Lung (tissue), 17 donors: ENCODE measurements at places on chromosomes 13 and 19.

DNA sequence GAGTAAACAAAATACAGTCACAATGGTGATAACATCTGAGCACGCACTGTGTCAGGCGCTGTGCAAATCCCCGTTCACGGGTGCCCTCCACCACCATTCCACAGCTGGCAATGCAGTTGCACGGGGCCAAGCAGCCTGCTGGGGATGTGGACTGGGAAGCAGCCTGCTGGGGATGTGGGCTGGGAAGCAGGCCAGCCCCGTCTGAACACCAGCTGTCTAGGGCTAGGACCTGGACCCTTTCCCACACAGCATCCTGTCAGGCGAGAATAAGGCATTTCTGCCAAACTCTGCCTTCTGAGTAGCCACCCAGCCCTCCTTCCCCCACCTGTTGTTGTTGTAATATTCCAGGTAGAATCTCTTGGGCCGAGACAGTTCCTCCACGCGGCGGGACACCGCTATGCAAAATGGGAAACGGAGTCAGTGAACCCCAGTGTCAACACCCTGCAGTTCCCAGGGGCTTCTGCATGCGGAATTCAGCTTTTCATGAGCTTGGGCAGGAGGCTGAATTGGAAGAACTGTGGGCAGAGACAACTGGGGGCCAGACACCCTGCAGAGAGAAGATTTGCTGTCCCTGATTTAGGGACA, 27.8 kb upstream of the MIER2 start:
- peak; percentile 86 for DNase-seq

DNA sequence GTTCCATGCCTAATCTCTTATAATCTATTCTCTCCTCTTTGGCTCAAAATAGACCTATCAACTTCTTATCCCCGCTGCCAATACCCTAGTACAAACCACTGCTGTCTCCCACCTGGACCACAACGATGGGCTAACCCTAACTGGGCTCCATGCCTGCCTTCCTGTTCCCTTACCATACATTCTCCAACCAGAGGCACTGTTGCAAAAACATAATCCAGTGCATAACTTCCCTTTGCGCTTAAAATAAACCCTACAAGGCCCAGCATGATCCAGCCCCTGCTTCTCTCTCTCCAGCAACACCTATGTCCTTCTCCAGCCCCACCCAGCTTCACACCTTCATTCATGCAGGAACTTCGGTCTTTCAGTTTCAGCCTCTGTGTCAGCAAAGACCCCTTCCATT, 27.4 kb upstream of the CEBPA start:
- no peak for DNase-seq

- no peak for DNase-seq
Measured at GRCh38 chr13:40366119-40366518, 300.3 kb downstream of the FOXO1 start.

- DNase-seq: peak; percentile 0
Measured at GRCh38 chr19:37983916-37984315, 76.9 kb downstream of the SIPA1L3 start.

DNA sequence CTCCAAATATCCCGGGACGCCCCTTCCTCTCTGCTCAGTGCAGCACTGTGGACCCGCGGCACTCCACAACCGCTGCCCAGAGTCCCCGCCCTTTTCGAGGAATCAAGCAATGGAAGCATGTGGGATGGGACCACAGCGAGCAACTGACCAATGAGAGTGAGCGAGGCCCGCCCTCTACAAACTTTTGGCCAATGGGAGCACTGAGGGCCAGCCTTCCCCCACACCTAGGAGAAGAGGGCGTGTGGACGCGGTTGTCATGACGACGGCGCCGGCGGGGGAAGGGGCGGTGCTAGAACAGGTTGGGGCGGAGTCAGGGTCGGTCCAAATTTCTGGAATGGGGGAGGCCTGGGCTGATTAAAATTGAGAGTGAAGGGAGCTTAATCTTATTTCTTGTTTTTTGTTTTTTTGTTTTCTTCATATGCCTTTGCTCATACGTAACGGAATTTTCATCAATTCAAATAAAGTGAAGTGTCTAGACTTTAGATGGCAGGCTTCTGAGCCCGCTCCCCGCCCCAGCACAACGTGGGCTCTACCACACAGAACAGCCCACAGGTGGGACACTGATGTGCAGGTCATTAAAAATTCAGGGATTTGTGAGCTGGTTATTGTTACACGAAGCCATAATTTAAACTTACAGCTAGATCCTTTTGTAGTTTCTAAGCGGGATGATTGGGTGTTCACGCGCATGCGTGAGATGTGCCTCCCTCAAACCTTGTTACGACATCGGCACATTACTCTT, at the start of gene DNAAF3:
Gene DNAAF3 (minus strand): TSS at position 84 of the 739 bp plus-strand sequence. CDS start 200 bp downstream, outside the sequence.
- DNase-seq: peak; percentile 85

- DNase-seq: no peak
Measured at GRCh38 chr13:104597546-104598180, 1531.4 kb upstream of the SLC10A2 start.

DNA sequence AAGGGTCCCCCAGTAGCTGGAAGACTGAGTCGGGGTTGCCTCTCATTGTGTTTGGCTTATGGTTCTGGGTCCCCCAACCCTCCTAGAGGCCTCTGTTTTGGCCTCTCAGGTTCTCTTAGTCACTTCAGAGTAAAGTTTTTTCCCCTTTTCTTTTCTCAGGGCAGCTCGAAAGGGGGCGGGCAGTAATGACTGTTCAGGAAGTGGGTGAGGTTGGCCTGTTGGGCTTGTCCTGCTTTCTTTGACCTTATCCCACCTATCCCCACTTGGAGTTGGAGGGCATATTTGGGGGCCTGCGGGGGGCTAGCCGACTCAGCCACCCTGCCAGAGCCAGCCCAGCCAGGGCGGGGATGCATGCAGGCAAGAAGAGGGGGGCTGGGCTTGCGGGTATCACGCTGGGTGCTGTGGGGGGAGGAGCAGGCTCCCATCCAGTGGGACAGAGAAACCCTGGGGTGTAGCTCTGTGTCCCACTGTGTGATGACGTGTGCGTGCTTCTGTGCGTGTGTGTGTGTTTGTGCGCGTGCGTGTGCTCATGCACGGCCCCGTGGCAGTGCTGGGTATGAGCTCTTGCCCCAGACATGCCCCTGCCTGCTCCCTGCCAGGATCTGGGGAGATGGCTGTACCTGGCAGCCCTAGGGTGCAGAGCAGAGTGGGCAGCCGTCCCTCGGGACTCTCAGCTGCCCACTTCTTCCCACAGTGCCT, 1.4 kb downstream of the CIC start:
- no peak for DNase-seq

GRCh38 chr13:80360453-80360800, 19.5 kb upstream of the SPRY2 start:
- DNase-seq: no peak

GRCh38 chr13:37039896-37040295, 19.6 kb downstream of the SUPT20H start:
- DNase-seq: no peak

DNA sequence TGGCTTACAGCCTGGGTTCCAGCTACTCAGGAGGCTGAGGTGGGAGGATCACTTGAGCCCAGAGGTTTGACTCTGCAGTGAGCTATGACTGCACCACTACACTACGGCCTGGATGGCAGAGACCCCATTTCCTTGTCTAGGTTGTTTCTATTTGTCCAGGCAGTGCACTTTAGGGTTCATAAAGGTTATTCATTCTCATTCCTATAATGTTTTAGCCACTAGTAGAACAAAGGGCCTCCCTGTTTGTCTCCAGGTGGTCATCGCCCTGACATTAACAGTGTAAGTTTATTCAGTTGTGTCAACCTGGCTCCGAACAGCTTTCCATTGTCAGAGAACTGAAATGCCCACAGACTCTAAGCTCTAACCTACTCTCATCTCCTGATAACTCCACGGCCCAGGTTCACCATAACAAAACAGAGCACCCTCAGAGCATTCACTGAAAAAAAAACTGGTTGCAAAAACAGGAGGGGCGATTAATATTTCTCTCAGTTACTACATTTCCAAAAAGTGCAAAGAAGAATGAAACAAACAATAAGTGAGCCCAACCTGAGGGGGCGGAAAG, 37.1 kb downstream of the SMAD9 start:
- DNase-seq: no peak

- DNase-seq: no peak
Measured at GRCh38 chr19:33216198-33216830, 9.3 kb downstream of the SLC7A10 start.

GRCh38 chr19:19758164-19758563, 25.3 kb upstream of the ZNF14 start:
- DNase-seq: no peak

DNA sequence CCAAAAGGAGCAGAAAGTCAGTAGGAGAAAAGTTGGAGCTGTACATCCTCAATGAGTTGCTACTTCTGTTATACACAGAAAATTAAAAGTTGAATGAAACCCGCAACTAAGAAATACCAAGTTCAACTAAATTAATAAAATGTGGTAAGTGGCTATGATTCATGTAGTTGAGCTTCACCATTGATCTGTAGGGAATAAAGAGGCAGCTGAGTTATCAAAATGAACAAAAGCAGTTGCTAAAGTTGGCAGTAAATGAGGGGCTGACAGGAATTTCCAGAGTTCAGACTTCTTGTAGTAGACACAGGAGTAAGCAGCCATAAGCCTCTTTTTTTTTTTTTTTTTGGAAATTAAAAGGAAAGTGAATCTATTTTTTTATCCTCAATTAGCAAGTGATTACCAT, 234.6 kb downstream of the POSTN start:
- no peak for DNase-seq

DNA sequence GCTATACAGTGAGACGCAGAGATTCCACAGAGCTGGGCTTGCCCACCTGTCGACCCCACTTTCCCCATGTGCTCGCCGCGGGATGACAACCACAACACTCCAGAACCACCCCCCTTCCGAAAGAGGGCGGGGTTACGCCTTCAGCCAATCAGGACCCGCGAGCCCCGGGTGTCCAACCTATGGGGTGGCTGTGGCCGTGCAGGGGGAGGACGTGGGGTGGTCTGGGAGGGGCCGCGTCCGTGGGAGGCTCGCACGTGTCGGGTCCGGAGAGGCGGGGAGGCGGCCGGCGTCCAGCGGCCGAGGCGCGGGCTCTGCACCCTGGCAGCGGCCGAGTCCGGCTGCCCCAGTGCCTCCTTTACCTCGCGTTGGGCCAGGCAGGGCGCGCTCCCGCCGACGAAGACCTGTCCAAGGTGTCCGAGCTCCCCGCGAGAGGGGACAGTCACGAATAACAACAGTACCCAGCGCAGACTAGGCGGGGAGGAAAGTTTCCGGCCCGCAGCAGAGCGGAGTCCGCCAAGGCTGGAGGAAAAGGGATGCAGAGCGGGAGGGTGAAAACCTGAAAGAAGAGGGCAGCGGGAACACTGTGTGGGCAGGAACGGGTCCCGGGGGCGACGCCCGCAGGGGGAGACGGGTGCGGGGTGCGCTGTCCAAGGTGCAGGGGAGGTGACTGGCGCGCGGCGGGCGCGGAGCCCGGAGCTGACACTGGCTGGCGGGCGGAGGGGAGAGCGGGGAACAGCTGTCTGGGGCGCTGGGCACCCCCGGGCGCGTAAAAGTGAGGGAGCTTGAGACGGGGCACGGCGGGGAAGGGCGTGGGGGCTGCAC, 911 bp downstream of the ENOX1 start:
- peak; percentile 76 for DNase-seq
